ENCODE measurements at places on chromosomes 11 and 22.
A peak's percentile ranks its signal among the peaks of the same experiment; 100 is the strongest.

DNA sequence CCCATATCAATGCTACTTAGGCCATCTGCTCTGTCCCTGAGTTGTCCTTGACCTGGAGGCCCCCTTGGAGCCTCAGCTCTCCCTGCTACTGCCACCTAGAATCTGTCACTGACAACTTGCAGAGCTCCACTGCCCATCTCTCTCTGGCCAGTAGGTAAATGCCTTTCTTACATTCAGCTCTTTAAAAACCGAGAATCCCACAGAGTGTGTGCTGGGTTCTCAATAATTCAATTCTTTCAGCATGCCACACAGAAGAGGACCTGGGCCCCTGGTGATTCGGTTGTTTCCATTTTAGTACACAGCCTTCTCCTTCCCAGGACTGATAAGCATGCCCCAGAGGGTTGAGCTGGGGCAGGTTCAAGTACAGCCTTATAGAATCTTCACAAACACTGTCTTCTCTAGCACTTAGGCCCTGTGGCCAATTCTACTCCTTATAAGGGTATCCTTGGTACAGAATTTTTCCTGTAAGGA lies 22.0 kb upstream of the IPO7 start:
- no peak for DNase-seq

- peak; percentile 35 for DNase-seq
Observed at GRCh38 chr11:22491555-22492225, 133.9 kb downstream of the FANCF start.

DNA sequence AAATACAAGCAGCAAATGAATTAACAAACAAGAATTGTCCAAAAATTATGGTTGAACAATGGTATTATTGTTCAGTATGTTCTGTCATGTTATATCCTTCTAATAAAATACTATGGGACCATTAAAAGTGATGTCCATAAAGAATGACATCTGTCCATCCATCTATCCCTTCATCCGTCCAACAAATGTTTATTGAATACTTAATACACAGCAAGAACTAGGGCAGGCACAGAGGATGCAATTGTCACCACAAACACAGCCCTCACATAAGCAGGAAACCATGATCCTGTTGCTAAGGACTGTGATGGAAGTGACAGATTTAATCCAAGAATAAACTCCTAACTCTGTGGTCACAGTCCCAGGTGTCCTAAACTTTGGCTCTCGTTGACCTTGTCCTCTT lies 20.7 kb upstream of the B3GAT1 start:
- DNase-seq: no peak

GRCh38 chr11:57290288-57290687 lies 34.5 kb downstream of the TNKS1BP1 start:
- no peak for DNase-seq

GRCh38 chr11:131536159-131536558 lies 165.7 kb downstream of the NTM start:
- DNase-seq: no peak

DNA sequence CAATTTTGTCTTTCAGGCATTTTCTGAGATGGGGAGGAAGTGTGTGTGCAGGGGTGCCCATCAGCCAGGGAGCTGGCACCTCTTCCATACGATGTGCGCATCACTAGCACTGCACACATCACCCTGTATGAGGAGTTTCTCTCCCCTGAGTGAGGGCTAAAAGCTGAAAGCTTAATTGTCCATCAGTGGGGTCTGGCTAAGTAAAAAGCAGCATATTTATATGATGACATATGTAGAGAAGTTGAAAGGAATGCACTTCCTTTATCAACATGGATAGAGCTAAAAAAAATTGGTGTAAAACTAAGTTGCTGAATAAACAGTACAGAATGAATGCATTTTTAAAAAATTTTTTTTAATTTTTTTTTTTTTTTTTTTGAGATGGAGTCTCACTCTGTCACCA lies 4.0 kb downstream of the VSTM5 start:
- DNase-seq: no peak

- no peak for DNase-seq
Observed at GRCh38 chr11:18324381-18324780, 2.0 kb downstream of the GTF2H1 start.

DNA sequence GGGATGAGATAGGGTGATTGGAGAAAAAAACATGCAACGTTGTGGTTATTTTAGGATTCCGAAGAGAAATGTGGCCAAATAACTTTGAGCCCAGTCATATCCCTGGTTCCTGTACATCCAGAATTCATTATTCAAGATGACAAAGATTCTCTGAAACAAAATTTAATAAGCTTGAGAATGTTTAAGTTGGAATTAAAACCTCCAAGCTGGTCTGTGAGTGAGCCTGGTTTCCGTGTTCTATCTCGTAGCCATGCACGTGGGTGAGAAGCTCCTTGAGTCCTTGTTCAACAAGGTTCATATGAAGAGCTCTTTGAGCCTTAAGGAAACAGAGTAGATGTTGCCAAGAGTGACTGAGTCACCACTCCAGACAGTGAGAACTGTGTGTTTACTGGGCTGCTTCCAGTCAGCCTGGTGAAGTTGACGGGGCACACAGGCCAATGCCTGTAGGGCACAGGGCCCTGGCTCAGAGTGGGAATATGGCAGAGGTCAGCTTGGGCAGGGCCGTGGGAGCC lies 206.5 kb downstream of the NAV2 start:
- DNase-seq: no peak

- DNase-seq: no peak
Observed at GRCh38 chr11:65781152-65781961, 581 bp upstream of the AP5B1 start.

- DNase-seq: no peak
Observed at GRCh38 chr11:125180413-125181305, 16.1 kb downstream of the PKNOX2 start.

- DNase-seq: no peak
Observed at GRCh38 chr11:66176650-66177049, 91.8 kb upstream of the RAB1B start.

- DNase-seq: no peak
Observed at GRCh38 chr11:15594607-15595006, 479.9 kb downstream of the INSC start.

GRCh38 chr22:45455212-45455611 lies 41.7 kb downstream of the RIBC2 start:
- no peak for DNase-seq

DNA sequence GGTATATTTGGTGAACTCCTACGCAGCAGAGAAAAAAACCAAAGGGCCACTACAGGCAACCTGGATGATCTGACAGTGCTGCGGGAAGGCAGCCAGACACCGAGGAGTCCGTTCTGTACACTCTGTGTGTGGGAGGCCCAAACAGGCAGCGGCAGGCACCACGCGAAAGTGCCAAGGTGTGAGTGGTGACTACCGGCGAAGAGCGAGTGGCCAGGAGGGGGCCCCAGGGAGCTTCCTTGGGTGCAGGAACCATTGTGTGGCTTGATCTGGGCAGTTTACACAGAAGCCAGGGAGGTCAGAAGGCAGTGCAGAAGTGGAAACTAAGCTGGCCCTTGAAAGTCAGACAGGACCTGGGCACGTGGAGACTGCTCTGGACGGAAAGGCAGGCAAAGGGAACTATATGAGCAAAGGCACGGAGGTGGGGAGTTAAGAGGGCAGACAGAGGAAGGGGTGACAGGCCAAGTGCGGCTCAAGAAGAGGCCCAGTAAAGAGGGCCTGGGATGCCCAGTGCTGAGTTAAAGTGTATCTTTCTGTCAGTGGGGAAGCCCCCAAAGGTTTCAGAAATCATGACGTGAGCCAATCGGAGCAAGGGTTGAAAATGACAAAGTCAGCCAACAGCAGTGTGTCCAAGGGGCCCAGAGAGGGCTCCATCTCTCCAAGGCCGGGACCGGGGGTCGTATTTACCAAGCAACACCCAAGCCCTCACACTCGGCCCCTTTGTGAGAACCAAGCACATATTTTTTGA lies 10.6 kb downstream of the TMEM184B start:
- DNase-seq: peak; percentile 4

GRCh38 chr11:134267966-134268365 lies 8.2 kb upstream of the GLB1L3 start:
- no peak for DNase-seq

- DNase-seq: no peak
Observed at GRCh38 chr11:69348414-69349235, 54.7 kb downstream of the MYEOV start.

GRCh38 chr22:23262518-23263332 lies 82.4 kb downstream of the BCR start:
- DNase-seq: no peak

DNA sequence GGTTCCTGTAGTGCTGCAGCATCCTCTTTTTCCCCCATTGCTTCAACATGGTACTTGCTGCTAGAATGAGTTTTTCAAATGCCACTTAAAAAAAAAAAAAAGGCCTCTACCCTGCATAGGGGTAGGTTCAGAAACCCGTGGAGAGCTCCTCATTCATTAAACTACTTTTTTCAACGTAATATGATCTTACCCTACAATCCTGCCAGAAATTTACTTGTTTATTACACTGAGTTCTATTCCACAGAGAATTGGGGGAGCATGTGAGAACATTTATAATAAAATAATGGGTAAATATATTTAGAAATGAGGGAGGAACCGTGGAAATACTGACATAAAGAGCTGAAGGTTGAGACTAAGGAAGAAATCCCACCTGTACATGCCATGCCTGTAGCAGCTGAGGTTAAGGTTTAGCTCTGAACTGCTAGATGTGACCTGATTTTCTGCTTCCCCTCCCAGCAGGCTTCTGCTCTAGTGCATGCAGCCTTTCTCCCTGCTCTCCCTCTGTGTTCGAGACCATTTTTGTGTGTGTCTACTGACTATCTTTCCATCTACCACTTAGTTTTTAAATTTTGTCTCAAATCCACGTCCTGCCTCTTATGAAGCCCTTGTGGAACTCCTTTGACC lies 225.7 kb downstream of the DDX10 start:
- no peak for DNase-seq

DNA sequence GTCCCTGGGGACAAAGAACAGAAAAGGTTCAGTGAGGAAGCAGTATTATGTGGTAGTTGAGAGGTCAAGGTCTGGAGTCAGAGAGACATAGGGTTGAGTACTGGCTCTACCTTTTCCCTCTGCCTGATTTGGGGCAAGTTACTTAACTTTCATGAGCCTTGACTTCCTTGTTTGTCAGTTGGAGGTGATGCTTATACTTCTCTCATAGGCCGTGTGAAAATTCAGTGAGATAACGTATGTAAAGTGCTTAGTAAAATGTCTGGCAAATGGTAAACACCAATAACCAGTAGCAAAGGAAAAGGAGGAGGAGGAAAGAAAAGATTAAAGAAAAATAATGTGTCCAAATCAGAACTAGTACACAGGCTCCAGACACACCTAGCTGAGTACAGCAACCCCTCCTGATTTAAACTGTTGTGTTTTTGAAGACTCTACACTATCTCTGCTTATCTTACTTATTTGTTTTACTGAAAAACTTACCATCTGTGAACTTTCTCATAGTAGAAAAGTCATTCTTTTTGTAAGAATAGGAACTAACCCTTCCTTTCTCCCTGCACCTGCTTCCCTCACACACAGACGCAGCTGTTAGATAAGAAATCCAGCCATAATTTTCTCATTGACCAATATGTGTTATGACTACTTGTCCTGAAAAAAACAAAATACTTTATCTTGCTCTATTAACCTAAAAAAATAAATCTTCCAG lies 126.9 kb downstream of the CD44 start:
- DNase-seq: no peak

- no peak for DNase-seq
Observed at GRCh38 chr11:102837156-102837555, 6.3 kb downstream of the MMP3 start.

DNA sequence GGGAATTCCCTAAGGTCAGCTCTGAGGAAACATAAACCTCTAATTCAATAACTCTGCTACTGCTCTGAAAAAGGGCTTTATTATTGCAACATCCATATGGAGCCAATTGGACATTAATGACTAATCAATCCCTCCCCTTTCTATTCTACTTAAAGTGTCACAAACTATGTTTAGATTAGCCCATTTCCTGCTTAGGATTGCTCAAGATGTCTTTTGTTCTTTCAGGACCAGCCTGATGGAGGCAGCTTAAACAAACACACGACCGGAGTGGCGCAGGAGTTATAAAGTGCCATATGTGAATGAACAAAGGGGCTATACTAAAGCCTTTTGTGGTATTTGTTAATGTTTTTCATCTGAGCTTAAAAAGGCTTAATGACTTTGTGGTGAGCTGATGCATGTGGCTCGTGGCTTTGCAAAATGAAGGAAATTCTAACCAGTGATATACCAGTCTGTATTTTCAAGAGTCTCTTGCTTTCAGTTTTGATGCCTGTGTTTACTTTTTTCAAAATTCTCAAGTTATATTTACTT lies 354.4 kb downstream of the SOX6 start:
- DNase-seq: peak; percentile 17

- DNase-seq: no peak
Observed at GRCh38 chr11:58923300-58923788, 15.9 kb upstream of the GLYATL1 start.

DNA sequence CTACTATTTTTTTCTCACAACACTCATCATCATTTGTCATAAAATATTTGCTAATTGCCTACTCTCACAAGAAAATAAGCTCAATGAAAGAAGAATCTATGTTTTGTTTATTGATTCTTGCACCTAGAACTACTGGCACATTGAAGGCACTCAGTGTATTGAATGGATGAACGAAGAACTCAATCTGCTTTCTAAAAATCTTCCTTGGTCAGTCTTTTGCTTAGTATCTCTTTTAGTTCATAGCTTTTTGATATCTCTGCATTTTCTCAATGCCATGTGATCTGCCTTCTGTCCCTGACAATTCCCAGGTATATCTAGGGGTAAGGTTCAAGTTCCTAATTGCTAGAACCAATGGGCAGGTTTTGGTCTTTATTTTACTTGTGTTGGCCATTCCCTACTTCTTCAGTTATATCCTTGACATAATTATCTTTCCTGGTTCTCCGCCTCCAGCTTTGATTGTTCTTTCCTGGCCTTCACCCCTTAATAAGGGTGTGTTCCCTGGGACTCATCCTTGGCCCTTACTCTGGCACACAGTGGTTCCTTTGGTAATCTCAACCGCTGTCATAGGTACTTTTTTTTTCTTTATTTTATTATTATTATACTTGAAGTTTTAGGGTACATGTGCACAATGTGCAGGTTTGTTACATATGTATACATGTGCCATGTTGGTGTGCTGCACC lies 96.4 kb downstream of the CCDC83 start:
- DNase-seq: no peak

DNA sequence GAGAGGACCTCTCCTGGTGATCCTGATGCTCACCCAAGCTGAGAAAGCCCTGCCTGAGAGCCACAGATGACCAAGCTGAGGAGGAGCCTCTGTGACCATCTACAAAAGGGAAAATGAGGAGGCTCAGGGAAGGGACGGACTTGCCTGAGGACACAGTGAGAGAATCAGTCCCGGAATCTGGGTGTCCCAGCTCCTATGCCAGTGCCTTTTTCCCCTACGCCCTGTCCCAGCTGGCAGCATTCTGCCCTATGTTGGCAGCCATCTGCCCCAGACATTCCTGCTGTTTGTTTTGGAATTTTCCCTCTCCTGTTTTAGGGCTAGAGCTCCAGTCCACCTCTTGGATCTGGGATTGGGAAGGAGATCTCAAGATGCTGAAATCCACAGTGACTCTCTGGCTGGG lies 54.6 kb downstream of the C11orf58 start:
- DNase-seq: no peak

- DNase-seq: no peak
Observed at GRCh38 chr11:65422633-65423515, at the start of gene NEAT1. Gene NEAT1 (plus strand): TSS chr11:65422798.

All from NCI-H1092 (cell line).